ENCODE measurements at places on chromosomes 7 and 10. TPM values are rescaled to one million over a fixed set of nuclear protein-coding genes. Genes with fewer than 3 reads are reported as not detected.
A peak's percentile ranks its signal among the peaks of the same experiment; 100 is the strongest.

GRCh38 chr10:80136134-80136571 is 3.6 kb downstream of the PLAC9 start:
- peak; percentile 20 for DNase-seq

DNA sequence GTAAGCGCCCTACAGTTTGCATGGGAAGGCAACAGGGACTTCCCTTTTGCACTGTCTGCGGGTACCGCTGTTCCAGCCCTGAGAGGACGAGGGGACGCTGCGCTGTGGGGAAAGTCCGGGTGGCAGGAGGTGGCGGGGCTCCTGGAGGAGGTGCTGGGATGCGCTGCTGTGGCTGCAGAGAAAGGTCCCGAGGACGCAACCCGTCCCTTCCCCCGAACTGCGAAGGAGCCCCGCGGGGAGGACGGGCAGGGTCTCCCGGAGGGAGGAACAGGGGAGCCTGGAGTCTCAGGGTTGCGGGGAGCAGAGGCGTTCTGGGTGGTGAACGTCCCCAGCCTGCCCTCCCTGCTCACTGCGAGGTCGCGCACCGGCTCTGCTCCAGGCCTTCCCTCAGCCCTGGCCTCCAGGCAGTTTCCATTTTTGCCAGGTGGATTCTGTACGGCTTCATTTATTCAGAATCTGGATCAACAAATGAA is 91.6 kb downstream of the CXCL12 start:
- no peak for DNase-seq

AGAP5 gene
- polyA plus RNA-seq, result 35.2 TPM

DNA sequence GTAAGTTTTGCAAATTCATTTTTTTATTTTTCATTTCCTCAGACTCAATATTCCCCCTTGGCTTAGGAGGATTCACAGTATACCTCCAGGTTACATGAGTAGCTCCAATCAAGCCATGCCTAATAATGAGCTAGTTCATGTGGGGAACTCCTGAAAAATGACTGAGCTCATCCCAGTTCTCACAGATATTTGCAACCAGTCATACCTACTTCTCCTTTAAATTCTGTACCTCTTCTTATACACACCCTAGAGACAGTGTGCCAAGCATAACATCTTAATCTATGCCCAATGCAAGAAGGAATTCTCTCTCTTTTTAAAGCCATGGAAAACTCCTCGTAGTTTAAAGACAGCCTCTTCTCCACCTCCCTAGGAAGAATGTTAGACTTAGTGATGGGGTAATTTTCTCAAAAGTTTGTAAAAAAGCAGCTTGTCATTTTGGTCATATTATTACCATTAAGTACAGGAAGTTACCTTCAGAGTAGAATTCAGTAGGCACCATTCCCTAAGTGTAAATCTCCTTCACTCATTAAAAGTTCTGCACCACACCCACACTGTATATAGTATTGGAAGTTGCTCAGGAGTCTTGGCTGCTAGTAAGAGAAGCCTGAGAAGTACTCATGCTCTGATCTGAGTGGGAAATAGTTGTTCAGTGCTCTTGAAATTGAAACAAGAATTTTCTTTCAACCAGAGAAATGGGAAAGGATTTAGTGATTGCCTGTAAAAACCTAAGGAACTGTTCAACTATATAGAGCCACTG is 72.7 kb downstream of the PTPRZ1 start:
- DNase-seq, result no peak

DNA sequence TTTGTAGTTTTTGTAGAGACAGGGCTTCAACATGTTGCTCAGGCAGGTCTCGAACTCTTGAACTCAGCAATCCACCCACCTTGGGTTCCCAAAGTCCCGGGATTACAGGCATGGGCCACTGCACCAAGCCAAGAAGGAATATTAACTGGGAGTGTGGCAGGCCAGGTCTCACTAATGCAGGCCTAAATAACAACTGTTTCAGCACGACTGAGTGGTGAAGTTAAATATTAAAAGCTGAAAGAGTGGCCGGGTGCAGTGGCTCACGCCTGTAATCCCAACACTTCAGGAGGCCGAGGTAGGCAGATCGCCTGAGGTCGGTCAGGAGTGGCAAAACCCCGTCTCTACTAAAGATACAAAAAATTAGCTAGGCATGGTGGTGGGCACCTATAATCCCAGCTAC is 21.1 kb downstream of the CHUK start:
- DNase-seq, result no peak

GRCh38 chr10:21944727-21945386 is 58.7 kb downstream of the DNAJC1 start:
- DNase-seq, result no peak

- DNase-seq, result no peak
Measured at GRCh38 chr10:30247704-30248103, 101.4 kb downstream of the MTPAP start.

RPEL1 gene
- polyA plus RNA-seq, result 0.18 TPM

DNA sequence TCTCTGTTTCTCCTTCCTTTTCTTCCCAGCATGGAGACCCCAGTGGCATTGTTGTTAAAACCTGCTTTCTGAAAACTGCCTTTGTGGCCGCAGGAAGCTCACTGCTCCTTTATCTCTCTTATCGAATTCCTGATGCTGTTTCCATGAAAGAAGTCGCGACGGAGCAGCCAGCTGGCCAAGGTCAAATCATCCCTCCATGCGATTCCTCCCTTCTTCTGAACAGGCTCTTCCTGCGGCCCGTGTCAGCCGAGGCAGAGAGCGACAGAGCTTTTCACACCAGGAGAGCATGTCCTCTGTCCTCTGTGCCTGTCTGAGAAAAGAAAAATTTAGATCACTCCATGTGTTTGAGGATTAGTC is 242.1 kb upstream of the PITRM1 start:
- no peak for DNase-seq

COL1A2 gene
- polyA plus RNA-seq, result 746 TPM

GRCh38 chr7:8389593-8390261 is 43.7 kb upstream of the NXPH1 start:
- peak; percentile 20 for DNase-seq

GRCh38 chr7:116706668-116707126 is 34.7 kb downstream of the MET start:
- no peak for DNase-seq

- DNase-seq, result no peak
Measured at GRCh38 chr7:11228515-11228914, 254.8 kb downstream of the PHF14 start.

DNA sequence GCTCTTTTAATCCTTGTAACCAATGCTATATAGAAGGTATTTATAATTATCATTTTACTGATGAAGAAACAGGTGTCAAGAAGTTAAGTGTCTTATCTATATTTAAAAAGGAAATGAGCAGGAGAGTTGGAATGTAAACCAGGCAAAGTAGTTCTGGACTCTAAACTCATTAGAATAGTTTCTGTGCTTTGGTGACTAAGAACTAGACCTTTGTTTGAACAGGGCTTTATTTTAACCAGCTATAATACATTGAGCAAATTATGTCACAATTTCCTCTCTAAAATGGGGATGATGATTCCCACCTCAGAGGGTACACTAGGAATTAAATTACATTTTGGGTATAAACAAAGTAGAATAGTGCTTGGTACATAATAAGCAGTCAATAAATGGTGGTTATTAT is 236.0 kb downstream of the MAGI2 start:
- no peak for DNase-seq

GALNT17 gene
- 3.1 TPM for polyA plus RNA-seq

DNA sequence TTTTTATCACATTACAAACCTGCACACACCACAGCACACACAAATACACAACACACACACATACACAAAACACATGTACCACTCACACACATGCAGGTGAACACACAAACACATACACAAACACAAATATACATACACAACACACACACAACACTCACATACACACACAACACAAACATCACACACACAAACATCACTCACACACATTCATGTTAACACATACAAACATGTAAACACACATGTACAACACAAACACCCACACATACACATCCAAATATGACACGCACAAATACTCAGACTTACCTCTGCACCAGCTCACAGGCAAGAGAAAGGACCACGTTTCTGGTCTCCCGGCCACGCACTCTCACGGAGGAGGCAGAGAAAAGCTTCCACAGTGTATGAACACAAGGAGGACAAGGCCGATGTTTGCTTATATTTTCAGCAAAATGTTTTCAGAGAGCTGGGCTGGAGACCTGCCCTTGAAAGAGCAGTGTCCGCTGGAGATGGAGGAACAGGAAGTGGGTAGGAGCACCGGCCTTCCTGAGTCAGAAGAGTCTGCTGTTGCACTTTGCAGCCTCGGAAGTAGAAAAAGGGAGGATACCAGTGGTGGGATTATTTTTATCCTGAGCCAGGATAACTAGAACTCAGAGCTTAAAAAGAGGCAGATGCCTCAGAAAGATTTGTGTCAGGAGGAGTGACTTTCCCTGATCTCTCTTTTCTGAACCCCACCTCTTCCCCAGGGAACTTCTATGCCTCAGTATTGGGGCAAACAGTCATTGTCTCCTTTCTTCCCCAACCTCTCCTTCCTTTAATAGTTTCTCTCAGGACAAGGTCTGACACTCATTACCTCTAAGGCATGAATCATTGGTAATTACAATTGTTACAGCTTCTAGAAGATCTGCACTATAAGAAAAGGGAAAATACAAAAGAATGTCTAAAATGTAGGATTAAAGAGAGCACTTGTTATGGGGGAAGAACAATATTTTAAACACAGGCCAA is at the start of gene GIMAP6:
GIMAP6 (minus strand) TSS at position 520 of the 999 bp plus-strand sequence. CDS start 2,243 bp downstream, outside the sequence.
- no peak for DNase-seq

- no peak for DNase-seq
Measured at GRCh38 chr7:158125721-158126120, 461.9 kb downstream of the PTPRN2 start.

- DNase-seq, result no peak
Measured at GRCh38 chr10:127679642-127680255, 57.2 kb upstream of the FOXI2 start.

- DNase-seq, result no peak
Measured at GRCh38 chr7:101630591-101630990, 1.5 kb upstream of the MYL10 start.

GRCh38 chr7:106022193-106022821 is 59.2 kb downstream of the CDHR3 start:
- no peak for DNase-seq

DNA sequence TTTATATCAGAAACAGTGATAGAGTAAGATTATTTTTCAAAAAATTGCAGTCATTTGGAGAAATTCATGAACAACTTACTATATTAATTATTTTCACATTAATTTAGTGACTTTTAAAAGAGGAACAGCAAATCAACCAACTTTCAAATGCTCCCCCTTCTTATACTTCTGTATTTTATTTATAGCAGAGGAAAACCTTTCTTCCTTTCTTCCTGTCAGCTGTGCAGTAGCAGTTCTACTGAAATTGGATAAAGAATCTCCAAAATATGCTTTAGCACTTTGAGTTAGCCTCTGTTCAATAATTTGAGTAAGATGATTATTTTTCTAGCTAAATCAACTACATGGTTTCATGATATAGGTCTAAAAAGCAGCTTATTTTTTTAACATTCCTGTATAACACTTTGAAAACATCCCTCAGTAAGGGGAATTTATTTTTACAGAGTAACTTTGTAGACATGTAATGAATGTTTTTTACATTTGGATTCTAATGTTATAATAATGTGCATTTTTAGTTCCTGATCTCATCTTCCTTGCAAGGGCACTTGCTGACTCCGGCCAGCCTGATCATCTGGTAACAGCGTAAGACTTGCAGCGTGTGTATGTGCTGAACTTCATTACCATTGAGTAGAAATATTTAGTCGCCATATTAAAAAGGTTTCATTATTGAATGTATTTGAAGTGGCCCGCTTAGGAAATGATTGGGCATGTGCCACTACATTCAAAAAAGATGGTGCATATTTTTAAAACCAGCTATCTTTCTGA is 158.3 kb upstream of the HDAC9 start:
- DNase-seq, result no peak

PIK3AP1 gene
- polyA plus RNA-seq, result 4.5 TPM

DNA sequence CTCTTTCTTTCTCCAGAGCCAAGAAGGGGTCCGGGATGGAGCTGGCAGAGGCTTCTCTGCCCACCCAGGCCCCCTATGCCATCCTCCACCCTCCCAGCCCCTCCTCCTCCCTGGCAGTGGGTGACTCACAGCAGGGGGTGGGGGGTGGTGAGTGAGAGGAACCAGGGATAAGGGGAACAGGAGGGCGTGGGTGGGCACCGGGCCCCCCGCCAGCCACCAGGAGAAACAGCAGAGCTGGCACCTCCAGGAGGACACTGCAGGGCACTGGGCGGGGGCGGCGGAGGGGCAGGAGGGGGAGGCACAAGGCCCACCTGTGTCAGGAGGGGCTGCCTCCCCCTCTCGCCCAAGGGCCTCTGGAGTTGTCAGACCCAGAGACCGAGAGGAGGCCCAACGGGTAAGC is 56.0 kb downstream of the CAMK2B start:
- no peak for DNase-seq

DNA sequence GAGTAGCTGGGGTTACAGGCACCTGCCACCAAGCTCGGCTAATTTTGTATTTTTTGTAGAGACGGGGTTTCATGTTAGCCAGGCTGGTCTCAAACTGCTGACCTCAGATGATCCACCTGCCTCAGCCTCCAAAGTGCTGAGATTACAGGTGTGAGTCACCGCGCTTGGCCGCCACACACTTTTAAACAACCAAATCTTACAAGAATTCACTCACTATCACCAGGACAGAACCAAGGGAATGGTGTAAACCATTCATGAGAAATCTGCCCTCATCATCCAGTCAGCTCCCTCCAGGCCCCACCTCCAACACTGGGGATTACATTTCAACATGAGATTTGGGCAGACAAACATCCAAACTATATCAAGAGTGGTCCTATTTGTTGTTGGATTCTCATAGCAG is 43.6 kb downstream of the MGAM start:
- no peak for DNase-seq

NME8 gene
- polyA plus RNA-seq, result not detected

PNLIPRP1 gene
- polyA plus RNA-seq, result 0.13 TPM

All from left kidney (tissue), 8 donors.